IgD-negative memory B cell (primary cell): ENCODE measurements at places on chromosomes 5 and 9. TPM values are rescaled to one million over a fixed set of nuclear protein-coding genes. Genes with fewer than 3 reads are reported as not detected.

The DNAJB5 gene
- 0.75 TPM for polyA plus RNA-seq

The ZBED3 gene
- 0.29 TPM for polyA plus RNA-seq

The PCDHB8 gene
- not detected for polyA plus RNA-seq

The PCDHAC2 gene
- not detected for polyA plus RNA-seq

The SMIM33 gene
- not detected for polyA plus RNA-seq
